CD8-positive, alpha-beta memory T cell (primary cell): ENCODE measurements at places on chromosomes 1 and 21. TPM values are rescaled to one million over a fixed set of nuclear protein-coding genes. Genes with fewer than 3 reads are reported as not detected.

DNA sequence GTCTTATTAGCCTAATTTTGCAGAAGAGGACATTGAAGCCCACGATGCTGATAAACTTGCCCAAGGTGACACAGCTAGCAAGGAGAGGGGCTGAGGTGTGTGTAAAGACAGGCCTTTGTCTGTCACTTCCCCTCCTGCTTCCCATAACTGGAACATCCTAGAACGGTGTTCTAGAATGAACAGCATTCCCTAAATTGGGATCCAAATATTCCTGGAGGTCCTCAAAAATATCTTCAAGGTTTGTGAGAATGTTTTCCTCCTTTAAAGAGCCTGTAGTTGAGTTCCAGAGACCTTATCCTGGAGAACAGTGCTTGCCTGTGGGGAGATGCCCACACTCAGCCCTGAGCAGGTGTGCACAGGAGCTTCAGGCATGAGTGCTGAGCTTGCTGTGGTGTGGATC lies 41.5 kb upstream of the SAMD13 start:
- no peak for DNase-seq
- H3K36me3 ChIP-seq, result no peaks in the 10 kb centered on the region
- H3K27ac ChIP-seq, result no peak overlapping the region
- H3K4me3 ChIP-seq, result no peak overlapping the region
- no peaks in the 10 kb centered on the region for H3K27me3 ChIP-seq

DNA sequence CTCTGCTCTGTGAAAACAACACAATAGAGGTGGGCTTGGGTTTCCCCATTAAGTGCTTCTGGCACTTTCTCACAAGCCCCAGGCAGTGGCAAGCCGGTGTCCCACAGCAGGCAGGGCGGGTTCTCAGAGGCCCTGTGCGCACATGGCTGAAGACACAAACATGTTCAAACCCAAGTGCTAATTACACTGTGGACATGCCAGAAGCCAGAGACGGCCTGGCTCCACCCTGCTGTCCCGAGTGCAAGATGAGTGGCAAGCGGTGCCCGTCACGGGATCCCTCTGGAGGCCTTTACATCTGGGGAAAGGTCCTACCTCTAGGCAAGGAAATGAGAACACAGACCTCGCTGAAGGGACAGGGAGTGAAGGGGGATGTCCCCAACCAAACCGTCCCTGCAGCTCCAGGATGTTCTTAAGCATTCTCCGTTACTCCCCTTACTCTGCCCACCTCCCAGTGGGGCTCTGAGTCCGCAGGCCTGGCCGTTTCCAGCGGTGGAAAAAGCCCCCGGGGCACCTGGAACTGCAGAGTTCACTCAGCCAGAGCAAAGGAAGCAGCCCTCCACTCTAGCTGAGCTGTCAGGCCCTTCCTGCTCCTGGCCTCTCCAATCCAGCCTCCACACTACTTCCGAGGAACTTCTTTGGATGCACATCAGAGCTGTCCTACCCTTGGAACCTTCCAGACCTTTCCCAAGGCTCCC lies 57.4 kb downstream of the SLC66A1 start:
- H3K36me3 ChIP-seq, result no peaks in the 10 kb centered on the region
- no peak overlapping the region for H3K27ac ChIP-seq
- no peaks in the 10 kb centered on the region for H3K27me3 ChIP-seq
- H3K4me3 ChIP-seq, result no peak overlapping the region
- H3K4me1 ChIP-seq, result no peaks in the 10 kb centered on the region
- DNase-seq, result no peak

- peak overlapping the region; percentile 69 for H3K4me3 ChIP-seq
- no peaks in the 10 kb centered on the region for H3K36me3 ChIP-seq
- H3K27me3 ChIP-seq, result no peaks in the 10 kb centered on the region
- no peak for DNase-seq
- peaks cover 17% of the 10 kb centered on the region for H3K4me1 ChIP-seq
Observed at GRCh38 chr1:27392778-27393635, 585 bp downstream of the GPR3 start.

- H3K27ac ChIP-seq, result no peak overlapping the region
- H3K4me3 ChIP-seq, result no peak overlapping the region
- no peaks in the 10 kb centered on the region for H3K36me3 ChIP-seq
- peaks cover 27% of the 10 kb centered on the region for H3K4me1 ChIP-seq
- no peaks in the 10 kb centered on the region for H3K27me3 ChIP-seq
- no peak for DNase-seq
Observed at GRCh38 chr1:92944901-92945747, 16.1 kb downstream of the DIPK1A start.

GRCh38 chr1:52166996-52167753 lies 25.3 kb downstream of the ZFYVE9 start:
- no peak overlapping the region for H3K27ac ChIP-seq
- no peak for DNase-seq
- H3K4me1 ChIP-seq, result no peaks in the 10 kb centered on the region
- no peak overlapping the region for H3K4me3 ChIP-seq

GRCh38 chr1:199616947-199617346 lies 410.6 kb upstream of the NR5A2 start:
- H3K4me3 ChIP-seq, result no peak overlapping the region
- no peaks in the 10 kb centered on the region for H3K4me1 ChIP-seq
- no peak for DNase-seq
- H3K36me3 ChIP-seq, result no peaks in the 10 kb centered on the region

- no peaks in the 10 kb centered on the region for H3K27me3 ChIP-seq
- no peak overlapping the region for H3K4me3 ChIP-seq
- no peak for DNase-seq
- no peak overlapping the region for H3K27ac ChIP-seq
Observed at GRCh38 chr1:202229376-202229775, 35.8 kb downstream of the LGR6 start.

- H3K27ac ChIP-seq, result no peak overlapping the region
- H3K36me3 ChIP-seq, result no peaks in the 10 kb centered on the region
- H3K4me3 ChIP-seq, result no peak overlapping the region
Observed at GRCh38 chr1:79437540-79437939, 431.0 kb upstream of the ADGRL4 start.

The NOS1AP gene
- polyA plus RNA-seq, result not detected

The CENPS gene
- 9.7 TPM for polyA plus RNA-seq

- H3K36me3 ChIP-seq, result no peaks in the 10 kb centered on the region
- no peak for DNase-seq
- H3K4me3 ChIP-seq, result no peak overlapping the region
Observed at GRCh38 chr1:220803401-220804201, 16.9 kb downstream of the MTARC1 start.

DNA sequence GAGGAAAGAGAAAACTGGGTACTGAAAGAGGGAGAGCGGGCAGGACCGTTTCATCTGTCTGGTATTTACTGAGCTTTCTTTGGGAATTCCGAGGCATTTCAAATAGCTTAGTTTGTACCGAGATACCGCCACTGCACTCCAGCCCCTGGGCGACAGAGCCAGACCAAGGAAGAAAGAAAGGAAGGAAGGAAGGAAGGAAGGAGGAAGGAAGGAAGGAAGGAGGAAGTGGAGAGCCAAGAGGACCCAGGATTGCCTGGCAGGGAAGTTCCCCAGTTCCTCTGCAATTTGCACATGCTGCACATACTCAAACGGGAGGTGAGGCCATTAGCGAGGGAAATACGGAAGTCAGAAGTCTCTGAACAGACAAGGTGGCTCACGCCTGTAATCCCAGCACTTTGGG lies 961 bp upstream of the FUCA1 start:
- peak overlapping the region; percentile 40 for H3K4me3 ChIP-seq
- peaks cover 7% of the 10 kb centered on the region for H3K36me3 ChIP-seq
- peaks cover 22% of the 10 kb centered on the region for H3K4me1 ChIP-seq
- peak overlapping the region; percentile 54 for H3K27ac ChIP-seq
- DNase-seq, result no peak

DNA sequence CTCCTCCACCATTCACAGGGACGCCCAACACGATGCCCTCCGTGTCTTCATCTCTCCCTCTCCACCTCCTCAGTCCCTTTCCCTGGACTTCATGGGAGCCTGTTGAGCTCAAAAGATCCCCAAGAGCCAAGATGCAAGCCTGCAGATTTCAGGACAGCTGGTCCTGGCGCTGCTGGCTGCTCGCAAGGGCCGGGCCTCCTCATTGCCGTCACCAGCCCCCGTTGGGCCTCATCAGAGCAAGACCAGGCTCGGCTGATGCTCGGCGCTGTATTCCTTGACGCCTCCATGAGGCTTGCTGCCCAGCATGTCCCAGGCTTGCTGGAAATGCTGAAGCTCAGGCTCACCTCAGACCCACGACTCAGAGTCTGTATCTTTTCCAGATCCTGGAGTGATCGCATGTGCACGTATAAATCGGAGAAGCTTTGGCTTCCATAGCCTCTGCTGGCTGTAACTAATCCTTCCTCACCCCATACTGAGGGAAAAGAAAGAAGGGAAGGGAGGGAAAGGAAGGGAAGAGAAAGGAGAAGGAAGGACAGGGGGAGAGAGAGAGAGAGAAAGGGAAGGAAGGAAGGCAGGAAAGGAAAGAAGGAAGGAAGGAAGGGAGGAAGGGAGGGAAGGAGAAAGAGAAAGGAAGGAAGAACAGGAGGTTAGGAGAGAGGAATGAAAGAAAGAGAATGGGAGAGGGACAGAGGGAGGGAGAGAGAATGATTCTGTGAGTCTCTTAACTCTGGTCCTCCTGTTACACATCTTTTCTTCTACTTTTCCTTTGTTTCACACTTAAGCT lies 94.6 kb downstream of the KCNJ15 start:
- H3K27ac ChIP-seq, result no peak overlapping the region
- no peaks in the 10 kb centered on the region for H3K27me3 ChIP-seq
- no peak for DNase-seq
- no peaks in the 10 kb centered on the region for H3K36me3 ChIP-seq
- H3K4me1 ChIP-seq, result no peaks in the 10 kb centered on the region
- H3K4me3 ChIP-seq, result no peak overlapping the region

DNA sequence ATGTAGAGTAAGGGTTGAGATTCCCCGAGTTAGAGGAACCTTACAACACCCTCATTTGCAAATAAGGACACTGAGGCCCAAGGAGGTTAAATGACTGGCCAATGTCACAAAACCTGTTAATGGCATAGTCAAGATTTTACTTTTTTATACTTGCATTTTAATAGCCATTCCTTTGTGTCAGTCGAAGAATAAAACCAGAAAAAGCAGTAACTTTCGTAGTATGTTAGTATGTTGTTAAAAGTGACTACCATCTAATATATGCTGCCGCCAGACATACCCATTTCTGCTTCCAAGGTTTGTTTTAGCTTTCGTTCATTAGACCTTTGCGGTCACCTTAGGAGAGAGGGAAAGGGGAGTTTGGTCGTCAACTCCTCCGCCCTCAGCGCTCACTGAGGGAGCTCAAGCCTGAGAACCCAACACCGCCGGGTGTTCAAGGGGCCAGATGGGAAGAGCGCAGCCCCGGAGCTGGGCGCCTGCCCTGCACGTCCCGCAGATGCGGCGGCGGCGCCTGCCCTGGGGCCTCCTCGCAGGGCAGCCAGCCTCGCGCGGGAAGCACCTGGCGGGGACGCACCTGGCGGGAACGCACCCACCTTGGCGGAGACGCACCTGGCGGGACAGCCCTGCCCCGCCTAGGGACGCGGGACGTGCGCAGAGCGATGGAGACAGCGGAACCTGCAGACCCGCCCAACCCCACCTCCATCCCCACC lies 466 bp downstream of the VPS26C start:
- peak overlapping the region; percentile 90 for H3K4me3 ChIP-seq
- peak overlapping the region; percentile 99 for H3K27ac ChIP-seq
- H3K4me1 ChIP-seq, result peaks cover 39% of the 10 kb centered on the region
- peaks cover 6% of the 10 kb centered on the region for H3K36me3 ChIP-seq
- H3K27me3 ChIP-seq, result no peaks in the 10 kb centered on the region
- DNase-seq, result no peak

- DNase-seq, result no peak
- no peaks in the 10 kb centered on the region for H3K36me3 ChIP-seq
- H3K27me3 ChIP-seq, result no peaks in the 10 kb centered on the region
- H3K27ac ChIP-seq, result no peak overlapping the region
- no peaks in the 10 kb centered on the region for H3K4me1 ChIP-seq
- no peak overlapping the region for H3K4me3 ChIP-seq
Observed at GRCh38 chr1:12040457-12041051, 21.3 kb downstream of the MIIP start.

DNA sequence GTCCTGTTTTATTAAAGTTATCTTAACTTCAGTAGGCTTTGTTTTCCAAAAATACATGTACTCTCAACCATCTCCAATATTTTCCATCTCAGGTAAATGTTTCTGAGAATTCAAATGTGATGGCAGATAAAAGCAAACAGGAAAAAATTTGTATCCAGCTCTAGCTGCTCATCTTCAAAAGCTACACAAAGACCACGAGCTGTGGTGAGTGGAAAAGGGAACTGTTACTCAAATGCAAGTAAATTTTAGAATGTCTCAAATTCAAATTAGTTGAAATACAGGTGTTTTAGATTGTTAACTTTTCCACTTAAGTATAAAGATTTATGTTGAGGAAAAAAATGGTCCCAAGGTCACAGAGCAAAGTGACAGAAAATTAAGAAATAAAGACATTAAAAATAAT lies 216.0 kb downstream of the SLC45A1 start:
- no peaks in the 10 kb centered on the region for H3K36me3 ChIP-seq
- H3K4me3 ChIP-seq, result no peak overlapping the region
- peaks cover 15% of the 10 kb centered on the region for H3K4me1 ChIP-seq
- DNase-seq, result no peak
- H3K27me3 ChIP-seq, result no peaks in the 10 kb centered on the region

- no peak overlapping the region for H3K27ac ChIP-seq
- no peaks in the 10 kb centered on the region for H3K27me3 ChIP-seq
- no peaks in the 10 kb centered on the region for H3K36me3 ChIP-seq
- DNase-seq, result no peak
Observed at GRCh38 chr1:174174461-174175329, 15.4 kb downstream of the RABGAP1L start.

GRCh38 chr1:175089136-175089718 lies 21.6 kb downstream of the TNN start:
- H3K27ac ChIP-seq, result no peak overlapping the region
- no peaks in the 10 kb centered on the region for H3K4me1 ChIP-seq
- H3K36me3 ChIP-seq, result no peaks in the 10 kb centered on the region
- no peak overlapping the region for H3K4me3 ChIP-seq
- DNase-seq, result no peak

GRCh38 chr1:11333631-11334030 lies 60.6 kb downstream of the UBIAD1 start:
- DNase-seq, result no peak
- peaks cover 8% of the 10 kb centered on the region for H3K4me1 ChIP-seq
- no peaks in the 10 kb centered on the region for H3K36me3 ChIP-seq
- H3K27me3 ChIP-seq, result no peaks in the 10 kb centered on the region
- H3K4me3 ChIP-seq, result no peak overlapping the region

- H3K36me3 ChIP-seq, result peaks cover 59% of the 10 kb centered on the region
- H3K27me3 ChIP-seq, result no peaks in the 10 kb centered on the region
- H3K27ac ChIP-seq, result no peak overlapping the region
Observed at GRCh38 chr1:1402072-1402900, 3.2 kb upstream of the CCNL2 start.

DNA sequence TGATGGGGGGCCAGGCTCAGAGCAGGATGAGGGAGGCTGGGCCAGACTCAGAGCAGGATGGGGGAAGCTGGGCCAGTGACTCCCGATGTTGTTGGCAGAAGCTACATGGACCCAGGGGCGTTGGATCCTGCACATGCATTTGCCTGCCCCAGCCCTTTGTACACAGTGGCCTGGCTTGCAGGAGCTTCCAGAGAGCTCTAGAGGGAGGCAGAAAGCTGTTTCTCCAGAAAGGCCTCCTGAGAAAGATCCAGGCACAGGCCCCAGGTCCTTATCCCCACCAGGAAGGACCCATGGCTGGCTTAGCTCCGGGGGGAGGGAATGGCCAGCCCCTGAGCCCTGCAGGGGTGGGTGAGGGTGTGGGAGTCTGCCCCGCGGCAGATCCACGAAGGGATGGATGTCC lies 106.6 kb upstream of the ACTRT2 start:
- DNase-seq, result no peak
- no peak overlapping the region for H3K4me3 ChIP-seq
- no peak overlapping the region for H3K27ac ChIP-seq
